ENCODE measurements at places on chromosomes 3 and 15. TPM values are rescaled to one million over a fixed set of nuclear protein-coding genes. Genes with fewer than 3 reads are reported as not detected.
A peak's percentile ranks its signal among the peaks of the same experiment; 100 is the strongest.

The TERC gene
- total RNA-seq, result 512 TPM

The C3orf20 gene
- 11.0 TPM for total RNA-seq

The TGM4 gene
- 1.4 TPM for total RNA-seq

The EAF1 gene
- total RNA-seq, result 33.4 TPM

DNA sequence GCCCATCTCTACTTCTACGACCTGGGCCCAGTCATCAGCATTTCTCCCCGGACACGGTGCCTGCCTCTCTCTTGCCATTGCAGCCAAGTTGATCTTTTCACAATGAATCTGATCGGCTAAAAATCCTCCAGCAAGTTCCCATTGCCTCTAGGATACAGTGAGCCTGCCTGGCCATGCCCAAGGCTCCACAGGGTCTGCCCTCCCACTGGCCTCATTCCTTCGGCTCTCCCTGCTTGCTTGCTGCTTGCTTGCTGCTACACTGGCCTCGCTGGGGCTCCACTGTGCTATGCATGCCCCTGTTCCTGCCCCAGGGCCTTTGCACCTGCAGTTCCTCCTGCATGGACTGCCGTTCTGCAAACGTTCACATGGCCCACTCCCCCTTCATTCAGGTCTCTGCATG is 2.0 kb downstream of the ABTB1 start:
- H3K27ac ChIP-seq, result no peak overlapping the region
- no peak for DNase-seq
- no peaks in the 10 kb centered on the region for H3K36me3 ChIP-seq
- H3K4me1 ChIP-seq, result peaks cover 17% of the 10 kb centered on the region

DNA sequence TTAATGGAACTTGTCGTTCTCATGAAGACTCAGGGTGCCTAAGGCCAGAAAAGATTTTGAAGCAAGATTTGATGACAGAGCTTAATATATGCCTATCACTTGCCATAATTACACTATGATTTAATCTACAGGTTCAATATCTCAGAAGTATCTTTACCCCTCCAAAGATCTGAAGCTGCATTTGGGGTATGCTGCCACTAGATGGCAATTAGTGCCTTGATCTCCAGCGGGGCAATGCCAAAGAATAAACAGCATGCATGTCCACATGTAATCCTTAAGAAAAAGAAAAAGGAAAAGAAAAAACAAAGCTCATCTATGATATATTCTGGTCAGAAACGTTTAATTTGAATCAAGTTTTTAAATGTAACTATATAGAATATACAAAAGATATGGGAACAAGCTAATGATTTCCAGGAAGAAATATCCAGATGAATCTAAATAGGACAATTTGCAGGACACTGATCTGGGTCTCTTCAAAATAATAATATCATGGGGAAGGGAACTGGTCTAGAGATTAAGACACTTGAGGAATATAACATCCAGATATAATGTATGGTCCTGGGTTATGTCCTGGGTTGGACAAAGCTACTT is 55.0 kb upstream of the SOX14 start:
- H3K27me3 ChIP-seq, result no peaks in the 10 kb centered on the region
- H3K36me3 ChIP-seq, result no peaks in the 10 kb centered on the region
- DNase-seq, result peak; percentile 30
- no peak overlapping the region for H3K4me3 ChIP-seq

GRCh38 chr15:61185759-61186158 is 43.3 kb downstream of the RORA start:
- DNase-seq, result no peak
- H3K27me3 ChIP-seq, result no peaks in the 10 kb centered on the region
- no peaks in the 10 kb centered on the region for H3K36me3 ChIP-seq
- H3K4me3 ChIP-seq, result no peak overlapping the region

GRCh38 chr3:186251948-186252619 is 110.0 kb downstream of the DGKG start:
- H3K27ac ChIP-seq, result no peak overlapping the region
- H3K4me1 ChIP-seq, result no peaks in the 10 kb centered on the region
- no peaks in the 10 kb centered on the region for H3K27me3 ChIP-seq
- no peak overlapping the region for H3K4me3 ChIP-seq

DNA sequence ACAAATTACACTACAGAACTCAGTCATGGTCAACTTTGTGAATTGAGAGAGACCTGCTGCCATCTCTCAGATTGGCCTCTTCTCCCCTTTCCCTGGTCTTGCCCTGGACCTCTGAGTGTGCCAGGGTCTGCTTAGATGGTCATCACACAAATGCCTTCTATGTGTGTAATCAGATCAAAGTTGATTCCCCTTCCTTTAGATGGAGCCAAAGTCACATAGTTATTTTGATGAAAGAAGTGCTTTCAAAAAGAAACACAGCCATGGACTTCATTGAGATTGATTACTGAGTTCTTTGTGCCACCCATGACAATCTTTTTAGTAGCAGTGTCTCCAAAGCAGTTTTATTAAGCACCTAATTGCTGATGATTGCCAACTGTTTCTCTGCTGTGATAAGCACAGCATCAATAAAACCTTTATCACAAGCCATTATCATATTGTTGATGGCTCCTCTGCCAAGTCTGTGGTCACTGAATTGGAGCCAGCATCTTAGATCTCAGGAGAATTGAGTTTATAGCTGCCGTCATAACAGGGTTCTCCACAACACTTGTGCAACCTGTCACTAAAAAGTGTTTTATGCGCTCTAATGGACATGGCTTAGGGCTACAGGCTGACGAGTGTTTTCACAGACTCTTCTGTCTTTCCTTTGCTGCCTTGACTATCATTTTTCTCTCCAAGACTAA is 149.7 kb upstream of the NUDT16 start:
- no peak for DNase-seq
- H3K36me3 ChIP-seq, result no peaks in the 10 kb centered on the region
- H3K27ac ChIP-seq, result no peak overlapping the region
- H3K4me3 ChIP-seq, result no peak overlapping the region
- H3K4me1 ChIP-seq, result no peaks in the 10 kb centered on the region

DNA sequence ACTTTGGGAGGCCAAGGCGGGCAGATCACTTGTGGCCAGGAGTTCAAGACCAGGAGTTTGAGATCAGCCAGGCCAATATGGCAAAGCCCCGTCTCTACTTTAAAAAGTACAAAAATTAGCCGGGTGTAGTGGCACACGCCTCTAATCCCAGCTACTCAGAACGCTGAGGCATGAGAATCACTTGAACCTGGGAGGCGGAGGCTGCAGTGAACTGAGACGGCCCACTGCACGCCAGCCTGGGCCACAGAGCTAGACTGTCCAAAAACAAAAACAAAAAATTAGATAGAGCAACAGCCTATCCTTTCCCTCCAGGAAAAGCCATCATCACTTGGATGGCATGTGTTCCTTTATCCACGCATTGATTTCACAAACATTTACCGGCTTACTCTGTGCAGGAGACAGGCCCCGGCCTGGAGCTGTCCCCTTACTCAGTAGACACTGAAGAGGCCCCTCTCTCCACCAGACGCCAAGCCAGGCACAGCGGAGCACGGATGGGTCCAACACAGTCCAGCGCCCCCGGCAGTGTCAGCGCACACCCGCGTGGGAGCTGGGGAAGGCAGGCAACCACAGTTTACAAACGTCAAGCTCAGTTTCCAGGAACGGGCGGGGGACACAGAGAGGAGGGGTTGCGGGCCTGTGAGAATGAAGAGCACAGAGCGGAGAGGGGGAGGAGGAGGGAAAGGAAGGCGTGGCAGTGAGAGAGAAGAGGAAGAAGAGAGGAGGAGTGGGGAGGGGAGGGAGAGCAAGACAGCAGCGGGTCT is 3.1 kb downstream of the GP5 start:
- no peak overlapping the region for H3K4me3 ChIP-seq
- no peak overlapping the region for H3K27ac ChIP-seq
- no peaks in the 10 kb centered on the region for H3K27me3 ChIP-seq
- H3K4me1 ChIP-seq, result peaks cover 5% of the 10 kb centered on the region
- DNase-seq, result peak; percentile 60
- no peaks in the 10 kb centered on the region for H3K36me3 ChIP-seq

DNA sequence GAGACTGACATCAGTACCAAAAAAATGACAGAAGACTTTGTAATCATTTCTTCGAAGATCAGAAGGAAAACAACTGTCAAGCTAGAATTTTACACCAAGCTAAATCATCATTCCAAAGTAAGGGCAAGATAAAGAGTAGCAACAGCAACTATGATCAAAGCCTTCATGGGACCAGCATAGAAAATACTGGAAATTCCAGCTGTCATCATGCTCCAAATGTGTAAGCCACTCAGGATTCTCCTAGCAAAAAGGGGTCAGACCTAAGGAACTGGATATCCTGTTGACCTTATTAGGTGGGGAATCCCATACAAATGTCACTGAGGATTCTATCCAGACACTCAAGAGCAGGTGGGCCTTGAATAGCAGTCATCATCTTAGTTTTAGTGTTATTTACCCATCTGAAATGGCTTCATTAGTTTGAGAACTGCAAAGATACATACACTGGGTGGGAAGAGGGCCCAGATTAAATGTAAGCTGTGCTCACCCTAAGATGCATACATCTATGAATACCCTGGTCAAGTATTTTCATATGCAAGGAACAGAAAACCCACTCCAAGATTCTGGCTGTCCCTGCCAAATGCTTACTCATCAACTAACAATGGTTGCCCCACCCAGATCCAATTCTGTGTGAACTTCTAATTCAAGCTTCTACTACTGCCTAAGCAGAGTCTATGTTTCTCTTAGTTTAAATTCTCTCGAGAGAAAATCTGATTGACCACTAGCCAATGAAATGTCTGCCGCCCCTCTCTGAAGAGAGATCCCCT is 33.5 kb downstream of the CLDN18 start:
- H3K4me1 ChIP-seq, result no peaks in the 10 kb centered on the region
- H3K27me3 ChIP-seq, result no peaks in the 10 kb centered on the region
- H3K4me3 ChIP-seq, result no peak overlapping the region
- H3K36me3 ChIP-seq, result no peaks in the 10 kb centered on the region
- no peak overlapping the region for H3K27ac ChIP-seq
- DNase-seq, result no peak

- peaks cover 27% of the 10 kb centered on the region for H3K4me1 ChIP-seq
- H3K4me3 ChIP-seq, result no peak overlapping the region
- H3K27me3 ChIP-seq, result no peaks in the 10 kb centered on the region
- DNase-seq, result no peak
Measured at GRCh38 chr15:38068626-38069391, 134.4 kb downstream of the TMCO5A start.
